ENCODE measurements at places on chromosomes 4 and X.

GRCh38 chr4:25449270-25449669 lies 72.2 kb downstream of the ANAPC4 start:
- no peak for DNase-seq

- DNase-seq: no peak
Observed at GRCh38 chrX:9131066-9131465, 97.1 kb upstream of the FAM9B start.

- DNase-seq: no peak
Observed at GRCh38 chr4:184755278-184755677, 21.4 kb upstream of the CENPU start.

- DNase-seq: peak; percentile 36
Observed at GRCh38 chr4:108355186-108355901, 186.6 kb upstream of the LEF1 start.

- DNase-seq: no peak
Observed at GRCh38 chr4:78880874-78881492, 58.3 kb downstream of the PAQR3 start.

DNA sequence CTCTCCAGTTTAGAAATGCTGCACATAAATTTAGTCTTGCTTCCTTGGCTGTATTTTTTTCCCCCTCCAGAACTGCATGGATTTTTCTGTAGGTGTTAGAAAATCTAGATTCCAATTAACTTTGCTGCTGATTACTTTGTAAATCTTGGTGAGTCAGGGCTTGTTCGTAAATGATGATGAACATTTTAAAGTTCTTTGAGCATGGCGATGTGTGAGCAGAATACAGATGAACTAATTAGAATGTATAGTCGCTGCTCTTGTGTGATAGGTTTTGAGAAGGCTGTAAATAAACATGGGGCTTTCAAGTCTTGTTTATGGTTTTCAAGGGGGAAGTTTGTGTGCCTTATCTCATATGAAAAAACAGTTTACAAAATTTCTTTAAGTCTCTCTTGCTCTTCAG lies 23.3 kb downstream of the LIMCH1 start:
- DNase-seq: no peak

- DNase-seq: no peak
Observed at GRCh38 chr4:152138451-152138850, 377.6 kb upstream of the GATB start.

- no peak for DNase-seq
Observed at GRCh38 chrX:1336948-1337779, 579 bp downstream of the IL3RA start.

DNA sequence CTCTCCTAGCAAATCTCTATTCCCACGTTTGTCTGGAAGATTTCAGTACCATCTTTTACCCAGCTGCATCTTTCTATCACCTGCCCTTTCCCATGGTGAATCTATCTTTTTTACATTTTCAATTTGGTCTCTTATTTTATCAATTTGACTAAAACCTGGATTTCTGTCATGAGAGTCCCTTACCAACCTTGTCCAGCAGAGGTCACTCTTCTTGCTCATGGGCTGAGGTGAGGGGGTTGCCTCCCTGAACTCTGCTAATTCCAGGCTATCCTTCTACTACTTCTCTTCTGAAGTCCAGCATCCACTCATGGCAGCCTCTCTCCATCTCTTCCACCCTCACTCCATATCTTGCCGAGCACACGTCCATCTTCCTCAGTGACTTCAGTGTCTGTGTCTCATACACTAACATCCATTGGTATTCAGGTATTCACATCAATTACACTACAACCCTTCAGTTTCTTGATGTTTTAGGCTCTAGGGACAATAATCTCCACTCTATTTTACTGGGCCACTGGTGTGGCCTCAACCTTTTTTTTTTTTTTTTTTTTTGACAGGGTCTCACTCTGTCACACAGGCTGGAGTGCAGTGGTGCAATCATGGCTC lies 17.8 kb upstream of the ZNF827 start:
- no peak for DNase-seq

All from CD4-positive, alpha-beta T cell (primary cell).